ENCODE measurements at places on chromosomes 5 and 9.

DNA sequence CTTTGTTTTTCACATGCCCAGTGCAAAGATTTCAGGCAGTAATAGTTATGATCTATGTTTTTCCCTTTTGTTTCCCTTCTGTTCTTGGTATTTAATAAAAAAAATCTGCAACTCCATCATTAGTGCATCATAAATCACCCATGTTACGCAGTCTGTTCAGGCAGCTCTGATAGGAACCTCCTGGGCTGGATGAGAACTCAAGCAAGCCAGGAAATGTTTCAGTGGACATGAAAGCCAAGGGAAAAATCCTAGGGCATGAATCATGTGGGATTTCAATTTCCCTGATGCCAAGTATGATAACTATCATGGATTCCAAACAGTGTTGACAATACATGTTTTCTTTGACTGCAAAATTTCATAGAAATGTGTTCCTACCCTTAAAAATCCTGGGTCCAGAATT is 119.7 kb upstream of the TARS1 start:
- DNase-seq, result no peak

DNA sequence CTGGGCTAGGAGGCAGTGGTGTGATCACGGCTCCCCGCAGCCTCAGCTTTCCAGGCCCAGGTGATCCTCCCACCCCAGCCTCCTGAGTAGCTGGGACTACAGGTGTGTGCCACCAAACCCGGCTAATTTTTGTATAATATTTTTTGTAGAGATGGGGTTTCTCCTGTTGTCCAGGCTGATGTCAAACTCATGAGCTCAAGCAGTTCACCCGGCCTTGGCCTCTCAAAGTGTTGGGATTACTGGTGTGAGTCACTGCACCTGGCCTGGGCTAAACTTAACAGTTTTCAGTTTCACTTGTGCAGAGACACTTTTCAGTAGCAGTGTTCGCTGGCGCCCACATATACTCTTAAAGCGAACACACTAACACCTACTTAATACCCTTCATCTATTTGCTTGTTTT is 205.6 kb upstream of the ZNF608 start:
- no peak for DNase-seq

GRCh38 chr5:1658665-1659064 is 134.9 kb upstream of the LPCAT1 start:
- DNase-seq, result no peak

DNA sequence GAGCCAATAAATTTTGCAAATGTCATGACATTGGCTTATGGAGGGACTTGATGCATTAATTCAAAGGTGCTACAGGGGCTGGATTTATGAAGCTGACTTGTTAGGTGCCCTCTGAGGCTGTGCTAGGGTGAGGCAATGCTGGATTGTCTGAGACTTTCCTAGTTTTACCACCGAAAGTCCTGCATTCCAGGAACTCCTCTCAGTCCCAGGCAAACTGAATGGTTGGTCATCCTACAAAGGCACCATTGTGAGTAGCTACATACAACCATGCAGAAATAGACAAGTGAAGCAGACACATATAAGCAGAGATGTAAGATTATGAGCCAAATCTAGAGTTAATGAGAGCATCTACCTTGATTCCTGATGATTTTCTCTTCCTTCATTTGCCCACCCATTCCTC is 95.3 kb downstream of the LIX1 start:
- DNase-seq, result no peak

GRCh38 chr5:149519601-149520000 is 31.6 kb downstream of the CSNK1A1 start:
- no peak for DNase-seq

DNA sequence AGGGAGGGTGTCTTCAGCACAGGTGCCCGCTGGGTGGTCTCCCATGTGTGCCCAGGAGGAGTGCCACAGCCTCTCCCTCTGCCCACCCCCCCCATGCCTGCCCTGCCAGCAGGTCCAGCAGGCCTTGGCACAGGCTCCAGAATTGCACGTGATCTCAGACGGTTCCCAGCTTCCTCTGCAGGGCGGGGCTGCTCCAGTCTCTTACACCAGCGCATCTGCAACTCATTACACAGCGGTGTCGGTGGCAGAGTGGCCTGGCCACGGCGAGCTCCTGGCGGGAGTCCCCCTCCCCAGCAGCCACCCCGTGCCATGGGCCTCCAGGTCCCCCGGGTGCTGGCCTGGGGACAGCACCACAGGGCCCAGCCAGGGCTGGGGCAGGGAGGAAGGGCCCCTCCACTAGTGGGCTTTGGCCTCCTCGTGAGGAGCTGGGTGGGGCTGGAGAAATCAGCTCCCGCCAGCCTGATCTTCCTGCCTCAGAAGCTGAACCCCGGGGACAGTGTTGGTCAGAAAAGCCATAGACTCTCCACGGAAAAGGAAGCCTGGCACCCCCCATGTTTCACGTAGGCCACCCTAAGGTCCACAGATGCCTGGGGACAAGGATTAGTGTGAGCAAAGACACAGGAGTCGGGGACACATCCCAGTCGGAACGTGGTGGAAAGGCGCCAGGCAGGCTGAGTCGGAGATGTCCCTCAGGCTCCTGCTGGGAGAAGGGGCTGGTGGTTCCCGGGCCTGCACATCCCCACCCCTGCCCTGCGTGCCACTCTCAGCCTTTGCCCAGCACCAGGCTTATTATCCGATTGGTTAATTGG is 40.2 kb downstream of the RXRA start:
- no peak for DNase-seq

GRCh38 chr5:14766584-14766983 is 102.1 kb downstream of the OTULIN start:
- DNase-seq, result no peak

DNA sequence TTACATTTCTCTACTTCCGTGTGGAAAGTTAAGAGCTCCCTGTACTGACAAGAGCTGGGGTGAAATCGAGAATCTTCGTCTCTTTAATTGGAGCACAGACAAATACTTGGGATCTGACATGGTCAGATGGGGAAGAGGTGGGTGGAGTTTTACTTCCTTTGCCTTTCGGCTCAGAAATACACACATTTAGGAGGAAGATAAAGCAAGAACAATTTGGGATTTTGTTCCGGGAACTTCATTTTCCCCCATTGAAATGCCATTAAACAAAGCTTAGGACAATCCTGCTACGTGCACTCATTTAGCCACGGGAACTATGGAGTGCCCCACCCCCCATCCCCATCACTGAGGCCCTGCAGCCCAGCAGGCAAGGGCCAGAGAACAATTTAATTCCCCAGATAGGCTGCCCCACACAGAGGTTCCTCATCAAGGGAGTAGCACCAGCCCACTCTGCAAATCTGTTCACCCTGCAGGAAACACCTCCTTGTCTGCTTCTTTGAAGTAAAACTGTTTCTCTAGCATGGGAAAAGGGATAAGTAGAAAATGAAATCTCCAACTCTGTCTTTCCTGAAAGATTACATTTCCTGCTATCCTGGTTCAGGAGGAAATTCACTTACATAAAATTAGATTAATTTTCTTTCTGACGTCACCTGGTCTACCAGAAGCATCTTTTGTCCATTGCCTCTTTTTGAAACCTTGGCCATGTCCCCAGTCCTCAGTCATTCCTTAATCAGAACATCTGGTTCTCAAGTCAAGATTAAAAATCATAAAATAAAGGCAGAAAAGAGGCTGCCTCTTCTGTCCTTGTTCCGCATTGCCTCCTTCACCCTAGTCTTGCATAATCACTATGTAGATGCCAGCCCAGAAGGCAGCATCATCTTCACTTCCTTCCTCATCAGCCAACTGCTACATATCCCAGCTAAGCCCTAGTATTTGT is 206.4 kb downstream of the ENC1 start:
- DNase-seq, result no peak

GRCh38 chr9:82106536-82106935 is 118.0 kb downstream of the SPATA31D1 start:
- no peak for DNase-seq

DNA sequence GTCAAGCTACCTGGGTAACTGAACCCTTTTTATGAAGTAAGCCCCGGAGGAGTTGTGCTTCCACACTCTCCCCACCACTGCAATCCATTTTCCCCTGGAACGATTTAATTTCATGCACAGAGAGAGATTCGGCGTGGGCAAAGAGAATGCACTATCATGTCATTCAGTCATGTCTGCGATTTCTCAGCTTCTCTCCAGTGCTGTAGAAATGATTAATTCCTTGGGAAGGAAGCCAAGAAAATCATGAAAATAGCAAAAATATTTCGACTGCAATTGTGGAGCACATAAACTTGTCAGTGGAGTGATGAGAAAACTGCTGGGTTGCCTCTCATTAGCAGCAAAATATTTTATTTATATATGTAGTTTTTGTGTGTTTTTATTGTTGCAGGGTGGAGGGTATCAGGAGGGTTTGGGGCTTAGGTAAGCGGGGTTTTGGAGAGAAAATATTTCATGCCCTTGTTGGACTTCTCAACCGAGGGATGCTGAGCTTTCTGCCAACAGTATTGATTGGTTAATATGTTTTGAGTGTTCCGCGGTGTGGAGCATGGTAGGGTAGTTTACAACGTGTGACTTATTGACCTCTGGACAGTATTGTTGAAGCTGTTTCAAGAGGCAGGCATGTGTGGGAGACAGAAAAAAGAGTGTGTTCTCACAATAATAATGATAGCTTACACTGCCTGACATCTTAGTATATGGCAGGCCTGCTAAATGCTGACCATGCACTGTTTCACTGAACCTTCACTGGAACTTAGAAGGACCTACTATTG is 69.3 kb downstream of the SGCD start:
- DNase-seq, result no peak

GRCh38 chr5:111498346-111498745 is 14.0 kb downstream of the STARD4 start:
- no peak for DNase-seq

DNA sequence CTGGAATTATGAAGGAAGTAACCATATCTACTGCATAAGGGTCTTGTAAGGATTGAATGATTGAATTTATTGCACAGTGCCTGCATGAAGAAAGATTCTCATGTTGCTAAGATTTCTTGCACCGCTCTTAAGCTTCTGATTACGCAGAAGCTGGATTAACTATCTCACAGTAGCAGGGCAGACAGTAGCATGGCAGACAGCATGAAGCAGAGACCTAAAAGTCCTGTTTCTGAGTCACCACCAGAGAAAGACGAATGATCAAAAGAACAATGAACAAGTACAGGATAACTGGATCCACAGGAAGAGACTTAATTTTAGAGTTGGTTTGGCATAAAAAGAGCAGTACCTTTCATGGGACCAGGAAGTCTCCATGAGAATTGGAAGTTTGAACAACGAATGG is 142.4 kb downstream of the MAPKAP1 start:
- DNase-seq, result no peak

- DNase-seq, result no peak
Measured at GRCh38 chr9:137703842-137704508, 85.2 kb downstream of the EHMT1 start.

- DNase-seq, result no peak
Measured at GRCh38 chr9:25939126-25939525, 260.9 kb upstream of the TUSC1 start.

DNA sequence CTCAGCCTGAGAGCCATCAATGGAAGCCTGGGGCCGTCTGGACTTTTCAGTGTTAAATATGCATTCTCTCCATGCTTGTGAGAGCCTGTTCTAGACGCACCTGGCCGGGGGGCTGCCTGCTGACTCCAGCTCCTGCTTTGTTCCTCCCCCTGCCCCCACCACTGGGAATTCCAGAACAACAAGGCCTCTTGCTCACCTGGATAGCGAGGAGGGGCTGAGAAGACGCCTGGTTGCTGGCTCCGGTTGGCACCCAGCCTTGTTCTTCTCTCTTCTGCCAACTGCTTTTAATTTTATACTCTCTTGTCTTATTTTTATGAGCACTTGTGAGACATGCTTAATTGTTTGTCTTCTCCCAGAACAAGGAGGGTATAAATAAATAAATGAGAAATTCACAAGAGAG is 15.0 kb upstream of the RAPGEF1 start:
- DNase-seq, result no peak

GRCh38 chr9:126401107-126401506 is 74.5 kb downstream of the MVB12B start:
- no peak for DNase-seq

- no peak for DNase-seq
Measured at GRCh38 chr9:95131023-95131943, 186.2 kb downstream of the FANCC start.

GRCh38 chr5:180354966-180355365 is 1.8 kb upstream of the GFPT2 start:
- no peak for DNase-seq

DNA sequence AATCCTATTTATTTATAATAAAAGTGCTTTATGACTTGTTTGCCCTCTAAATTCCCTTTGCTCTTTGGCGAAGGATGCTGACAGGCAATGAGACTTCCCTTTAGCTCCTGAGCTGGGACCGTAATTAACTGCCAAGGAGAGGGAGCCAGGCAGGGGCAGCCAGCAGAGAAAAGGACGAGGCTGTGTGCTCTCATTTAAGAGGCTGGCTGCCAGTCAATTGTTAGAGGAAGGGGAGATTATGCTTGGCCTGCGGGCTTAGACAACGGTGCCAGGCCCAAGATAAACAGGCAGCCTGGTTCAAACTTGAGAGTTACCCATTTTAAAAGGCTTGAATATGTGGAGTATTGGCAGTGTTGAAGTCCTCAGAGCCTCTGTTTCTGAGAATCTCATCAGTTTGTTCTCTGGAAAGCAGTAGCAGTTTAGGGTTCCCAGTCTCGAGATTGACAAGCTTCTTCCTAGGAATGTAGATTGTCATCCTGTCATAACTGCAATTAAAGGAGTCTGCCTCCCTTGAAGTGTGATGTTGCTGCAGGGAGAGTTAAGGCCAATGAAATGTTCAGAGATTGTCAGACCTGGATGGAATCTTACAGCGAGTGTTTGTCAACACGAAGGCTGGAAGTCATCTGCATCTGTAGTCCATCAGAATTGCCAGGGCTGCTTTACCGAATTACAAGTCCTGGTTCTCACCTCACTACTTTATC is 113.2 kb downstream of the JAKMIP2 start:
- no peak for DNase-seq

DNA sequence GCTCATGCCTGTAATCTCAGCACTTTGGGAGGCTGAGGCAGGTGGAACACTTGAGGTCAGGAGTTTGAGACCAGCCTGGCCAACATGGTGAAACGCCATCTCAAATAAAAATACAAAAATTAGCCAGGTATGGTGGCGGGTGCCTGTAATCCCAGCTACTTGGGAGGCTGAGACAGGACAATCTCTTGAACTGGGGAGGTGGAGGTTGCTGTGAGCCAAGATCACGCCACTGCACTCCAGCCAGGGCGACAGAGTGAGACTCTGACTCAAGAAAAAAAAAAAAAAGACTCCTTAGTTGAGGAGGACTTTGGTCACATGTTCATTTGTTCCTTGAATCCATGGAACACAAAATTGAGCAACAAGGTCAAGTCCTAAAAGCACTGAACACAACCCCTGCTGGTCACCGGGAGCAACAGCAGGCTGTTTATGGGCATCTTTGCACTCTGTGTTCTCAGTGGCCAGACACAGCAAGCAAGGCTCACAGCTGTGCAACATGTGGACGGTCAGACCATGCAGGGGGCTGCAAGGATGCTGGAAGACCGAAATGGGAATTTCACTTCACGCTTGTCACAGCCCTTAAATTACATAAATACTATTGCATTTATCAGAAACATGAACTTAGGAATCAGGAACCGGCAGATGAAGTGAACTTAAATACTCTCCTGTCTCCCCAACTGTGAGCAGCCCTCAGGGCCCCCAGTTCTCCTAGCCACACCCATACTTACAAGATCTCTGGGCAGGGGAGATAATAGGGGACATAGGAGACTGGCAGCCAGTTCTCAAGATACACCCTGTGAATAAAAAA is 2.8 kb downstream of the GBGT1 start:
- DNase-seq, result no peak

- no peak for DNase-seq
Measured at GRCh38 chr5:156589946-156590216, 260.2 kb upstream of the PPP1R2B start.

Measured in activated gamma-delta T cell (primary cell).